ENCODE measurements at places on chromosomes 2 and 18.

GRCh38 chr2:137020452-137021196, 255.3 kb downstream of the THSD7B start:
- DNase-seq = no peak
- no peak overlapping the region for H3K4me3 ChIP-seq
- H3K4me1 ChIP-seq = no peaks in the 10 kb centered on the region
- H3K27me3 ChIP-seq = no peaks in the 10 kb centered on the region

GRCh38 chr2:28979576-28980366, 1.3 kb upstream of the TOGARAM2 start:
- no peaks in the 10 kb centered on the region for H3K27me3 ChIP-seq
- DNase-seq = no peak
- no peaks in the 10 kb centered on the region for H3K36me3 ChIP-seq
- H3K4me1 ChIP-seq = no peaks in the 10 kb centered on the region
- H3K4me3 ChIP-seq = no peak overlapping the region

DNA sequence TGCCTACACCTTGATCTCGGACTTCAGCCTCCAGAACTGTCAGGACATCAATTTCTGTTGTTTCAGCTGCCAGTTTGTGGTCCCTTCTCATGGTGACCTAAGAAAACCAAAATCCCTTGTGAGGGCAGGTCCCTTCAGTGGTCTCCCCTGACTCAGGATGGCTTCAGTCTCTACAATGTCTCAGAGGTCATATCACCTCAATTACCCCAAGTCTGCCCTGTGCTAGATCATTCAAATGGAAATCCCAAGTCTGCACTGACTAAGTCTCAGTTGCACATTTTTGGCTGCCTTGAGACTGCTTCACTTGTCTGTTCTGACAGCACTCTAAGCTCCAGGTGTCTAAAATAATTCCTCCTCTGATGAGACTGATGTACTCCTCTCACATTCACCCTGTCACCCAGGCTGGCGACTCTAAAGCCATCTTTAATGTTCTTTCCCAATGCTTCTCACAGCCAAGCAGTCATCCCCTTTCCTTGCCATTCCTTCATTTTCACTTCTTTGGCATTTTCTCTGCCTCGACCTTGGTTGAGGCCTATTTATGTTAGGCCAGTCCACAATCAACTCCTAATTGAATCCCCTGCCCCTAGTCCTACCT, 470.8 kb downstream of the DLGAP1 start:
- H3K4me3 ChIP-seq = no peak overlapping the region
- no peaks in the 10 kb centered on the region for H3K4me1 ChIP-seq
- no peaks in the 10 kb centered on the region for H3K36me3 ChIP-seq

GRCh38 chr18:77949355-77949973, 699.8 kb downstream of the GALR1 start:
- no peak overlapping the region for H3K4me3 ChIP-seq
- peaks cover 2% of the 10 kb centered on the region for H3K27me3 ChIP-seq
- H3K27ac ChIP-seq = no peak overlapping the region
- DNase-seq = no peak
- H3K4me1 ChIP-seq = no peaks in the 10 kb centered on the region

DNA sequence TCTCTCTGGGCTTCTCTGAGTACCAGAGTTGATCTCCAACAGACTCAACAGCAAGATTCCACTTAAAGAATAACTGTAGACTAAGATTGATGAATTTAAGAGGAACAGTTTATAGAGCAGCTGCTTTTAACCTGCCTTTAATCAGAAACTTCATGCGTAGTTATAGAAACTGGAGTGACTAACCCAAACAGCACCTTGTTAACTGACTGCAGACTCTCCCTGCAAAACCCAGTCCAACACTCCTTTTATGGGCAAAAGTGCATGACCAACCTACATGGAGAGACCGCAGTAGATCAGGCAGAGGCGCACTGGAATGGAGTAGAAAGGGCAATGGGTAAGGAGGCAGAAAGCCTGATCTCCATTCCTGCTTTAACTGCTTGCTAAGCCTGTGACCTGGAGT, 110.6 kb downstream of the NRP2 start:
- no peaks in the 10 kb centered on the region for H3K27me3 ChIP-seq
- no peak overlapping the region for H3K4me3 ChIP-seq
- peaks cover 12% of the 10 kb centered on the region for H3K36me3 ChIP-seq
- H3K4me1 ChIP-seq = peaks cover 4% of the 10 kb centered on the region
- no peak for DNase-seq

GRCh38 chr18:77530732-77531131, 281.1 kb downstream of the GALR1 start:
- no peaks in the 10 kb centered on the region for H3K36me3 ChIP-seq
- H3K4me3 ChIP-seq = no peak overlapping the region
- no peak for DNase-seq
- no peaks in the 10 kb centered on the region for H3K4me1 ChIP-seq
- no peak overlapping the region for H3K27ac ChIP-seq

- no peaks in the 10 kb centered on the region for H3K36me3 ChIP-seq
- no peak for DNase-seq
- H3K27me3 ChIP-seq = no peaks in the 10 kb centered on the region
- H3K4me1 ChIP-seq = no peaks in the 10 kb centered on the region
Measured at GRCh38 chr2:88499204-88499603, 46.7 kb upstream of the FOXI3 start.

GRCh38 chr18:24853076-24853475, 392.6 kb downstream of the HRH4 start:
- H3K27me3 ChIP-seq = no peaks in the 10 kb centered on the region
- no peak overlapping the region for H3K27ac ChIP-seq
- no peak overlapping the region for H3K4me3 ChIP-seq

DNA sequence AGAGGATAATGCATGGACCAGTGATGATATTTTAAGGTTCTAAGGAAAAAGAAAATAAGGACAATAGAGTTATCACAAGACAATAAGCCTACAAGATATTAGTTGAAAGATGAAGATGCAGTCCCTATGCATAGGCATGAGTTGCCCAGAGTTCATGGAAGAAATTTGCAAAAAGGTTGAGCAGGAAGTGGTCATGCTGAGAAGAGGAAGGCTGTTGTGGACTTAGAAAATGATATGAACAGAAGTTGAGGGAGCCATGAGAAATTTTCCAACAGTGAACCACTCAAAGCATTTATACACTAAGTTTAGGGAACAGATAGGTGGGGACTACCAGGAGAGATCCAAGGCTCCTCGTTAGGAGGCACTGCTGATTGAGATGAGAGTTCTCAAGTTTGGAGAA, 3.5 kb downstream of the OSBPL6 start:
- peaks cover 9% of the 10 kb centered on the region for H3K27me3 ChIP-seq
- DNase-seq = no peak
- H3K36me3 ChIP-seq = no peaks in the 10 kb centered on the region
- no peak overlapping the region for H3K27ac ChIP-seq
- no peak overlapping the region for H3K4me3 ChIP-seq

DNA sequence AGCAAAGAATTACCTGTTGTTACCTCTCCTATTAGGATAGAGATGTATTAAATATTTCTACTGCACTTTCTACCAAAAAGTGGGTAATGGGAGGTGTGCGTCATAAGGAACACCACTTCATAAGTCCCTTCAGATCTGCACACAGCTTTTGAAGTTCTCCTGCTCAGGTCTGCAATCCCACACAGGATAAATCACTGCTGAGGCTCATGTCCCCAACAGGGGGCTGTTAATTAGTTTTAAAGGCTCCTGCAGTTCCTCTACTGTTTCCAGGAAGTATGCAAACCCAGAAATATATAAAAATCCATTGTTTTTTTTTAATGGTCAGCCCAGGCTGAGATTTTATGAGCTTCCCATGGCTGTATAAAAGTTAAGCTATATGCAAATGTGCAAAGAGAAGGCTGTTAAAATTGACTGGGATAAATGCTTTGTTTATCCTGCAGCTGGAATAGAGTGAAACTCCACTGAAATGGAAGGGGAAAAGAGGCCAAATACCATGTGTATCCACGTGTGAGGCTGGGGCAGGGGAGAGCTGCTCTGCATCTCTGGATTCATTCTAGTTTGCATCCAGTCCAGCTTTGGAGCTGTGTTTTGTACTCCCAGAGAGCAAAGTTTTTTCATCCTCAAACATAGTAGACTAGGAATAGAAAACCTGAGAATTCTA, 903.7 kb downstream of the TDRD15 start:
- H3K36me3 ChIP-seq = no peaks in the 10 kb centered on the region
- no peak overlapping the region for H3K27ac ChIP-seq
- no peak for DNase-seq
- no peaks in the 10 kb centered on the region for H3K27me3 ChIP-seq
- no peak overlapping the region for H3K4me3 ChIP-seq

DNA sequence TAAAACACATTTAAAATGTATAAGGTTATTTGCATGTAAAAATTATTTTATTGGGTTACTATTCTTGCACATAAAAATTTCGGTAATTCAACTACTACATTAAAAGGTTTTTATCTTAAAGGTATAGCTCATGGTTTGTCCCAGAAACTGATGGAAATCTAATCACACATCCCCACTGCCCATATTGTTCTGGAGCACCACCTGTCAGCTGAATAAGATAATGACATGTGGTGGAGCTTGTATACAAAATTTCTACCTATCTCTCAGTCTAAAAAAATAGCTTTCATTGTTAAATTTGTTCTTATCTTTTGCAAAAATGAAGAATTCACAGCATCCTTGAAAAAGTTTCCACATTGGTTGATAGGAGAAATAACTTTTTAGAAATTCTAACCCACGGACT, 18.3 kb downstream of the ERBB4 start:
- no peak for DNase-seq
- H3K36me3 ChIP-seq = no peaks in the 10 kb centered on the region
- H3K4me3 ChIP-seq = no peak overlapping the region

DNA sequence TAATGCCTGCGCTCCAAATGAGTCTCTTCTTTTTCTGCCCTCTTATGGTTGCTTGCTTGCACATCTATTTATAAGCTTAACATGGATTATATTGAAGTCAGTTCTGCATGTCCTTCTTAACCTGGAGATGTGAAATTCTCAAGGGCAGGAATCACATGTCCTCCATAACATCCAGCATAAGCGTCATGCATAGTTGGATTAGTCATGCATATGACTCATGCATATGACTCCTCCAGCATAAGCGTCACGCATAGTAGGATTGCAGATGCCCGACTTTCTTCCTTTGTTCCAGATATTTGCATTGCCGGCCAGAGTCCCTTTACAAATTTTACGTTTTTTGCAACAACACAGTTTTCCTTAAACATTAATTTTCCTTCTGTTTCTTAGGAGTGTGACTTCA, 308.6 kb downstream of the TGIF1 start:
- H3K4me1 ChIP-seq = peaks cover 1% of the 10 kb centered on the region
- H3K27me3 ChIP-seq = no peaks in the 10 kb centered on the region
- no peak overlapping the region for H3K4me3 ChIP-seq
- H3K36me3 ChIP-seq = no peaks in the 10 kb centered on the region
- no peak for DNase-seq

GRCh38 chr2:74328074-74328473, 15.1 kb downstream of the SLC4A5 start:
- peaks cover 10% of the 10 kb centered on the region for H3K36me3 ChIP-seq
- no peak overlapping the region for H3K27ac ChIP-seq
- H3K27me3 ChIP-seq = no peaks in the 10 kb centered on the region

GRCh38 chr2:56571074-56571473, 387.3 kb downstream of the CCDC85A start:
- no peaks in the 10 kb centered on the region for H3K4me1 ChIP-seq
- H3K27me3 ChIP-seq = no peaks in the 10 kb centered on the region
- no peaks in the 10 kb centered on the region for H3K36me3 ChIP-seq
- H3K4me3 ChIP-seq = no peak overlapping the region
- DNase-seq = no peak
- no peak overlapping the region for H3K27ac ChIP-seq

DNA sequence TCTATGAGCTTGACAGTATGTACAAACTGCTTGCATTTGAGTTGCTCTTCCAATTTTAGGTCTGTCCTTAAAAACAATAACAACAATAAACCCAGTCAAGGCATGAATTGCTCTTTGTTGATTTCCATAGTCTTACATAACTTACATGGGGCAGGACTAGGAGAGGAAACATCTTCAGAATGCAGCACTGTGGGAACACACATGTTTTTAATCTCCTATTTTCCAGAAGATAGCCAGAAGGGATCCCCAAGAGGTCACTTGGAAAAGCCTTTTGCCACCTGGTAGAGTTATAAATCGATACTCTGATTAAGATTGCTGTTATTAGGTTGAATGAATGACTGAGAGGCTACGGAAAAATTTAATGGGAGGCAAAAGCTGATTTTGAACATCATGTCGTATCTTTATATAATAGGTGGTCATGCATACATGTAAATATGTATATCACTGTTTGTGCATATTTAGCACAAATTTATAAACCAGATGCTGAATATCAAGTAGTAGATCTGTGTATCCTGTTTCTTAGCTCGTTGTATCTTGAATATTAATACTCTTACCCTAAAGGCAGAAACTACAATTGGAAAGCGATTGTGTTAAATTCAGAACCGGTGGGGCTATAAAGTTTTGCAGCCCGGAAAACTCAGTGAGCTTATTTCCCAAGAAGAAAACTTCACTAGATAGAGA, 479.4 kb upstream of the TCF4 start:
- no peaks in the 10 kb centered on the region for H3K36me3 ChIP-seq
- no peak overlapping the region for H3K27ac ChIP-seq
- no peaks in the 10 kb centered on the region for H3K27me3 ChIP-seq
- no peak for DNase-seq
- no peak overlapping the region for H3K4me3 ChIP-seq

DNA sequence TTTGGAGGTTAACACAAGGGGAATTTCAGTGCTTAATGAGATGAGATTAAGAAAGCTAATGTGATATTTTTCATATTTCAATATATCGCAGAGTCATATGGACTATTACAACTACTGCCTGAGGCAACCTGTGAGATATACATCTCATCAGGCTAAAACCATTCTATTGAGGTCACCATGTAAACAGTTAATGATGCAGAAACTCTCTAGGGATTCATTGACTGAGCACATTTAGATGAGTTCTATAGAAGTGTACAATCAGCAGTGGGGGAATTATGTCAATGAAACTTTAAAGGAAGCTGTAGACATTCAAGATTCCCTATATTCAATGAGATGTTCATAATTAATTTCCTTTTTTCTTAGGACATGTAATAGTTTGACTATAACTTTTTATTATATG, 687.4 kb upstream of the SYT4 start:
- H3K36me3 ChIP-seq = no peaks in the 10 kb centered on the region
- DNase-seq = no peak
- H3K27me3 ChIP-seq = no peaks in the 10 kb centered on the region

DNA sequence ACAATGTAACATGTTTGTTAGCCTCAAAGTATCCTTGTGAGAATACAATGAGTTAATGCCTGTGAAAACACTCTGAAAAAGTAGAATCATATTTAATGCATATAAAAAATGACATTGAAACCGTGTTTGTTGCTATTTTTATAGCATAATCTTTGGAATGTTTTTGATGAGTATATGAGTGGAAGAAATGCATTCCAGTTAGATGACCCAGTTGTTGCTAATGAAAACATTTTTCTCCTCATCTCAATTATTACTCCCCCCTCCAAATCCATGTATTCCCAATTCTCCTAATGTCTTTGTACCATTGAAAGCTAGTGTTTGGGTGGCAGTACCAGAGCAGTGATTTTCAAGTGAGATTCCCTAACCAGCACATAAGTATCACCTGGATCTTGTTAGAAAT, 67.1 kb upstream of the DSEL start:
- H3K4me3 ChIP-seq = no peak overlapping the region
- no peak for DNase-seq
- no peaks in the 10 kb centered on the region for H3K36me3 ChIP-seq
- no peaks in the 10 kb centered on the region for H3K27me3 ChIP-seq
- H3K4me1 ChIP-seq = no peaks in the 10 kb centered on the region

GRCh38 chr18:25873833-25874232, 216.6 kb downstream of the SS18 start:
- no peak overlapping the region for H3K4me3 ChIP-seq
- H3K27ac ChIP-seq = no peak overlapping the region
- no peaks in the 10 kb centered on the region for H3K36me3 ChIP-seq
- H3K27me3 ChIP-seq = no peaks in the 10 kb centered on the region
- DNase-seq = no peak
